ENCODE measurements at places on chromosomes 3 and 15.

DNA sequence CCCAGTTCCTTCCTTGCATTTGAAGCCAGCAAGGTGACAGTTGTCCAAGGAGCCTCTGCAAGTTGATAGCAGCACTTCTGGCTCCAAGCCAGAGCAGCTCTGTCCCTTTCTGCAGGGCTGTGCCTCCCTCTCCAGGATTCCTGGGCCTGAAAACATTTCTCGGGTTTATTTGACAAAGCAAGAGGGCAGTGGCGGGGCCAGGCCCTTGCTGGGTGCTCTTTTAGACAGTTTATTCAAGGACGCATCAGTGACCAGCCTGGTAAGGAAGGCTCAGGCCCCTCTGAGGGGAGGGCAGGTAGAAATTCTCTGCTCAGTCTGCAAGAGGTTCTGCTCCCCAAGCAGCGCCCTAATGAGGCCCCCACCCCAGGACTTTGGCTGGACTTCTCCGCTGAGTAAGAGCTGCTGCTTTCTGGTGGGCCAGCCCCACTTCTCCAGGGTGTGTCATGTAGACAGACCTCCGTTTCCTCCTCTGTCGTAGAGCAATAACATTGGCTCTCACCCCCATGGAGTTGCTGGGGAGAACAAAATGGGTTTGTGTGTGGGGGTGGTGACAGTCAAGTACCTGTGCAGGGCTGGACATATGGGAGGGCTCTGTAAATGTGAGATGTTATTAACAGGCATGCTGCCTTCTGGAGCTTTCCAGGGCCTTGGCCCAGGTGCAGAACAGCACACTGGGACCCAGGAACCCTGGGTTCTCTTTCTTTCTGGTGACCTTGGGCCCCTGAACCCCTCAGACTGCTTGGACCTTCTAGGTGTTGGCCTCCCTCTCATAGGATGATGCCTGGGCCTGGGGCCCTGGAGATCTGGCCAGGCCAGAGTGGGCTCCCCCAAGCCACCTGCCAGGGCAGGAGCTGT is 146.2 kb upstream of the TLE3 start:
- no peak overlapping the region for H3K4me3 ChIP-seq
- no peaks in the 10 kb centered on the region for H3K27me3 ChIP-seq

DNA sequence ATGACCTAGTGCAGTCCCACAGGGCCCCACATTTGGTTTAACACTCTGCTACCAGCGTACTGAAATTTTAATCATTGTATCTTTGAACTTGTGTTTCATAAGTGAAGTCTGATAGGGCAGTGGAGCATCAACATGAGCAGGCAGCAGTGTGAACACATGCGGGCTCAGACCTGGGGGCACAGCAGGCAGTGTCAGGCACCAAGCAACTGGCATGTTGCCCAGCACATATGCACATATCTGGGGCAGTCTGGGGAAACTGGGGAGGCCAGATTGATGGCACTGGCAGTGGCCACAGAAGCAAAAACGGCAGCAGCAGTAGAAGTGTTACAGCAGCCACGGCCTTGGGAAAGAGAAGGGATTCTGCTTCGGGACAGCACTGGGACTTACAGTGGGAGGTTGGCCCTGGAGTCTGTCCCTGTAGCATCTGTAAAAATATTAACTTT is 353.9 kb upstream of the KCNMB2 start:
- no peaks in the 10 kb centered on the region for H3K27me3 ChIP-seq
- no peak overlapping the region for H3K27ac ChIP-seq
- no peaks in the 10 kb centered on the region for H3K4me1 ChIP-seq

- no peak for DNase-seq
- no peak overlapping the region for H3K27ac ChIP-seq
- H3K36me3 ChIP-seq = no peaks in the 10 kb centered on the region
- no peak overlapping the region for H3K4me3 ChIP-seq
Observed at GRCh38 chr15:93060336-93061248, 28.4 kb downstream of the RGMA start.

DNA sequence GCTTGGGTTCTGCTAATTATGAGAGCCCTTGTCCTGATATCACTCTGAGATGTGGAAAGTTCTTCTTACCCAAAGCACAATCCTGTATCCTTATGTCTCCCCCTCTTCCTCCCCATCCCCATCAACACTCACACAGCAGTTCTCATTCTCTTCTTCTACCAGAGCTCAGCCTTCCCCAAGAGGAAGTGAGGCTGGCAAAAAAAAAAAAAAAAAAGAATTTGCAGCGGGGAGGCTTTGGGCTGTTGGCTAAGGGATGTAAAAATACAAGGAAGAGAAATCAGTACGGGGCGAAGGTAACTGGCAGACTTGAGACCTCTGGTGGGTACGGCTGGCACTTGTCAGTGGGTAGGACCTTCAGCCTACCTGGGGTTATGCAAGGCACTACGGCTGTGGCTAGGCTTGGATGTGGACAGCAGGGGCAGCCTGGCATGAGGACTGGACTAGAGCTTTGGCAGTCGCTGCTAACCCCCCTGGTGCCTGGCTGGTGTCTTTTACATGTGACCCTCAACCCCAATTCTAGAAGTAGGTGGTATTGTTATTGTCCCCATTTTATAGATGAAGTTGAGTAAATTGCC is 5.4 kb downstream of the VIPR1 start:
- peaks cover 29% of the 10 kb centered on the region for H3K4me1 ChIP-seq
- DNase-seq = no peak
- H3K36me3 ChIP-seq = no peaks in the 10 kb centered on the region
- no peak overlapping the region for H3K4me3 ChIP-seq
- no peaks in the 10 kb centered on the region for H3K27me3 ChIP-seq
- peak overlapping the region; percentile 23 for H3K27ac ChIP-seq

DNA sequence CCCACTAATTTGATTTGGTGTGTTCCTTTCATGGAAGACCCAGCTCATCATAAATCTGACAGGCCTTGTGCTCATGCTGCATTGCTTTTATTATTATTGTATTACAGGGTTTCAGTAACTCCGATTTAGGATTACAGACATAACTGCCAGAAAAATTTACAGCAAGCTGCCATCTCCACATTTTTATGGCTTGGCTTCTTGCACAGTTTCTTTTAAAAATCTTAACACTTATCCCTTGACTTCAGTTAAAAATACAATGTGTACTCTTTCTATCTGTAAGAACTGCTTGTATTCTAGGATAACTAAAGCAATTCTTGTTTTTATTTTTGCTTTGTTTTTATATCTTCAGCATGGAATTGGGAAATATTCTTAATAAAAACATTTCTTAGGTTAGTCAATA is 612.2 kb downstream of the DIPK2A start:
- no peaks in the 10 kb centered on the region for H3K36me3 ChIP-seq
- DNase-seq = no peak
- H3K27me3 ChIP-seq = no peaks in the 10 kb centered on the region
- H3K4me1 ChIP-seq = no peaks in the 10 kb centered on the region
- no peak overlapping the region for H3K27ac ChIP-seq
- no peak overlapping the region for H3K4me3 ChIP-seq

DNA sequence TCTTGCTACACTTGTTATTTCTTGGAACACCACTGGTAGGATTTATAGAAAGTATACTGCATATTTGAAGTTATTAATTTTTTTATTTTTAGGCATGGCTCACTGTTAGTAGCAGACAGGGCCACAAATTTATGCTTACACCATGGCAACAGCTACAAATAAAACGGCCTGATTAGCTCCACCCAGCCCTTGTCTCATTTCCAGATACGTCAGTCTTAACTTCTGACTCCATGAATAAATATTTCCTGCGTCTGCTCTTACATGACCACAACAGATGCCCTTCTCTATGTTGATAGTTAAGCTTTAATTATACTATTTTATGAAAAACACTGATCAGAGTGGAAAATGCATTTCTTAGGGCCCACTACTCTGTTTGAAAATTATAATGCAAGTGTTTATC is 62.3 kb upstream of the CPOX start:
- no peak overlapping the region for H3K4me3 ChIP-seq
- no peak overlapping the region for H3K27ac ChIP-seq
- DNase-seq = no peak
- no peaks in the 10 kb centered on the region for H3K27me3 ChIP-seq

GRCh38 chr3:16419640-16420241 is 93.8 kb downstream of the RFTN1 start:
- no peak overlapping the region for H3K4me3 ChIP-seq
- DNase-seq = no peak
- H3K4me1 ChIP-seq = no peaks in the 10 kb centered on the region
- peaks cover 8% of the 10 kb centered on the region for H3K36me3 ChIP-seq
- no peak overlapping the region for H3K27ac ChIP-seq
- H3K27me3 ChIP-seq = no peaks in the 10 kb centered on the region

DNA sequence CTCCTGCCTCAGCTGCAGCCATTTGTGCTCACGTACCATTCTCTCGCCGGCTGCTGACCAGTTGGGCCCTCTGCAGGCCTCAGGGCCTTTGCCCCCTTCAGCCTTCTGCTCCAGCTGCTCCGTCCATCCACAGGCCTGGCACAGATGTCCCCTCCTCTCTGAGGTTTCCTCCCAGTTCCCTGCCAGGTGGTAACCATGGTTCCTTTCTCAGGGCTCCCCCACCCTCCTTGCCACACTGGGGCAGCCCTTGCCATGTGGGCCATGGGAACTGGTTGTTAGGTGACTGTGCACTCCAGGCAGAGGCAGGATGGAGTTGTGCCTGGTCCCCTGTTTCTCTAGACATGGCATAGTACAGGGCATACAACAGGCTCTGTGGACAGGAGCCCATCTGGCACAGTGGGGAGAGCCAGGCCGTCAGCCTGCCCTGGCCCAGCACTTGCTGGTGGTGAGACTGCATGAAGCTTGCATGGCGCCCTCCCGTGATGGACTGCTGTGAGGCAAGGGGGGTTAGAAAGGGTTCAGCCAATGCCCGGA is 148.9 kb downstream of the DNAJB8 start:
- peaks cover 27% of the 10 kb centered on the region for H3K4me1 ChIP-seq
- H3K27ac ChIP-seq = no peak overlapping the region
- H3K27me3 ChIP-seq = no peaks in the 10 kb centered on the region
- H3K4me3 ChIP-seq = no peak overlapping the region
- DNase-seq = no peak
- H3K36me3 ChIP-seq = peaks cover 6% of the 10 kb centered on the region

- H3K36me3 ChIP-seq = no peaks in the 10 kb centered on the region
- H3K27ac ChIP-seq = no peak overlapping the region
- no peak overlapping the region for H3K4me3 ChIP-seq
- no peak for DNase-seq
Observed at GRCh38 chr3:73511571-73512525, 112.9 kb downstream of the PDZRN3 start.

DNA sequence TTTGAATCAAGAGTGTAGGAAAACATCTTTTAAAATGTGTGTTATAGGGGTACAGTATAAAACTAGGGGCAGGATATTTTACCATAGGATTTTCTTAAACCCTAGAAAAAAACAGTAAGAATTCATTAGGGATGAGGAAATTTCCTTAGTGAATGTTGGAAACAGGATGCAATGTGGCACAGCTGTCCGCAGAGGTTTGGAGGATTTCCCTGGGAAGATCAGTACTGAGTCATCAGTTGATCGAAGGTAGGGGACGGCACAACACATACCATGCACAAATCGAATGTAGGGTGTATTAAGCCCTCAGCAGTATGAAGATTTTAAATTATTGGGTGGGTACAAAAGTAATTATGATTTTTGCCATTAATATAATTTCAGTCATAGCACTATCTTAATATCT is 49.9 kb downstream of the FNDC3B start:
- peaks cover 5% of the 10 kb centered on the region for H3K4me1 ChIP-seq
- H3K4me3 ChIP-seq = no peak overlapping the region
- no peak overlapping the region for H3K27ac ChIP-seq
- no peak for DNase-seq
- no peaks in the 10 kb centered on the region for H3K27me3 ChIP-seq

GRCh38 chr3:76765511-76765910 is 274.4 kb upstream of the ROBO2 start:
- H3K4me3 ChIP-seq = no peak overlapping the region
- no peak overlapping the region for H3K27ac ChIP-seq
- H3K4me1 ChIP-seq = no peaks in the 10 kb centered on the region
- H3K36me3 ChIP-seq = no peaks in the 10 kb centered on the region
- no peak for DNase-seq

DNA sequence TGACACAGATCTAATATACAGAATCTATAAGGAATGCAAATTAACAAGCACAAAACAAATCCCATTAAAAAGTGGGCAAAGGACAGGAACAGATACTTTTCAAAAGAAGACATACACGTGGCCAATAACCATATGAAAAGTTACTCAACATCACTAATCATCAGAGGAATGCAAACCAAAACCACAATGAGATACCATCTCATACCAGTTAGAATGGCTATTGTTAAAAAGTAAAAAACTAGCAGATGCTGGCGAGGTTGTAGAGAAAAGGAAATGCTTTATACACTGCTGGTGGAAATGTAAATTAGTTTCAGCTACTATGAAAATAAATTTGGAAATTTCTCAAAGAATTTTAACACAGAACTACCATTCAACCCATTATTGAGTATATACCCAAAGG is 50.7 kb downstream of the ADAMTS17 start:
- no peak overlapping the region for H3K27ac ChIP-seq
- DNase-seq = no peak
- H3K4me1 ChIP-seq = no peaks in the 10 kb centered on the region
- H3K36me3 ChIP-seq = no peaks in the 10 kb centered on the region
- no peaks in the 10 kb centered on the region for H3K27me3 ChIP-seq

GRCh38 chr3:188349933-188350332 is 196.0 kb downstream of the LPP start:
- H3K36me3 ChIP-seq = no peaks in the 10 kb centered on the region
- no peak for DNase-seq
- no peaks in the 10 kb centered on the region for H3K27me3 ChIP-seq
- no peak overlapping the region for H3K4me3 ChIP-seq
- H3K27ac ChIP-seq = no peak overlapping the region
- no peaks in the 10 kb centered on the region for H3K4me1 ChIP-seq

GRCh38 chr3:15348246-15348645 is 15.9 kb upstream of the SH3BP5 start:
- H3K36me3 ChIP-seq = no peaks in the 10 kb centered on the region
- H3K27me3 ChIP-seq = no peaks in the 10 kb centered on the region
- peak overlapping the region; percentile 58 for H3K27ac ChIP-seq

DNA sequence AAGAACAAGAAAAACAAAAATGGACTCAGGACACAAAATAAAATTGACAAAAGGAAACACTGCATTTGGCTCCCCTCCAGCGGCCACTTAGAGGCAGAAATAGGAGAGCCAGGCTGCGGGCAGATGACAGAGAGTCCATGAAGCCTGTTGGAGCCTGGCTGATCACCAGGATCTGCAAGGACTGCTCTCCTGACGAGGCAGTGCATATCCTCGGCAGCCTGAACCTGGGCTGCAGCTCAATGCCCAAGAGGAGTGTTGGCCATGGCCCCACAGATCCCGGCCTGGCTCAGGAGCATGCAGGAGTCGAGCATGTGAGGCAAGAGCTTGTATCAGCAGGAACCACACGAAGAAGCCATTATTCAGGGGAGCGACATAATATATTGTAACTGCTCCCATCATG is 199.8 kb downstream of the STT3B start:
- DNase-seq = no peak
- H3K27me3 ChIP-seq = no peaks in the 10 kb centered on the region
- H3K27ac ChIP-seq = no peak overlapping the region
- no peaks in the 10 kb centered on the region for H3K36me3 ChIP-seq
- H3K4me3 ChIP-seq = no peak overlapping the region

DNA sequence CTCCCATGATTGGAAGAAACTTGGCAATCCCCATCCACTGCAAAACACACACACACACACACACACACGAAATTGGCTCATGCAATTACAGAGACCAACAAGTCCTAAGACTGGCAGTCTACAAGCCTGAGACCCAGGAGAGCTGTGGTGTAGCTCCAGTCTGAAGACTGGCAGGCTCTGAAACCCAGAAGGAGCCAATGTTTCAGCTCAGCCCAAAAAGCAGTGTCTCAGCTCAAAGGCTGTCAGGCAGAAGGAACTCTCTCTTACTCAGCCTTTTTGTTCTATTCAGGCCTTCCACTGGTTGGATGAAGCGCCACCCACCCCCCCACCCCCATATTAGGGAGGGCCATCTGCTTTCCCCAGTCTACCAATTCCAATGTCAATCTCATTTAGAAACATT is 32.1 kb downstream of the MESD start:
- H3K27ac ChIP-seq = no peak overlapping the region
- peaks cover 3% of the 10 kb centered on the region for H3K36me3 ChIP-seq
- H3K4me3 ChIP-seq = no peak overlapping the region
- H3K27me3 ChIP-seq = no peaks in the 10 kb centered on the region
